ENCODE measurements at places on chromosomes 2 and 18. TPM values are rescaled to one million over a fixed set of nuclear protein-coding genes. Genes with fewer than 3 reads are reported as not detected.

Gene SERPINB10
- not detected for total RNA-seq

Gene RABL2A
- 8.4 TPM for total RNA-seq

Gene PLA2R1
- 2.1 TPM for total RNA-seq

Gene SCN9A
- 3.7 TPM for total RNA-seq

Gene EVX2
- total RNA-seq = not detected

All from A549 treated with AZD2906 at 1 μM for 4 hours (cell line).